GM12865 (cell line): ENCODE measurements at places on chromosomes 7 and 10.
A peak's percentile ranks its signal among the peaks of the same experiment; 100 is the strongest.

DNA sequence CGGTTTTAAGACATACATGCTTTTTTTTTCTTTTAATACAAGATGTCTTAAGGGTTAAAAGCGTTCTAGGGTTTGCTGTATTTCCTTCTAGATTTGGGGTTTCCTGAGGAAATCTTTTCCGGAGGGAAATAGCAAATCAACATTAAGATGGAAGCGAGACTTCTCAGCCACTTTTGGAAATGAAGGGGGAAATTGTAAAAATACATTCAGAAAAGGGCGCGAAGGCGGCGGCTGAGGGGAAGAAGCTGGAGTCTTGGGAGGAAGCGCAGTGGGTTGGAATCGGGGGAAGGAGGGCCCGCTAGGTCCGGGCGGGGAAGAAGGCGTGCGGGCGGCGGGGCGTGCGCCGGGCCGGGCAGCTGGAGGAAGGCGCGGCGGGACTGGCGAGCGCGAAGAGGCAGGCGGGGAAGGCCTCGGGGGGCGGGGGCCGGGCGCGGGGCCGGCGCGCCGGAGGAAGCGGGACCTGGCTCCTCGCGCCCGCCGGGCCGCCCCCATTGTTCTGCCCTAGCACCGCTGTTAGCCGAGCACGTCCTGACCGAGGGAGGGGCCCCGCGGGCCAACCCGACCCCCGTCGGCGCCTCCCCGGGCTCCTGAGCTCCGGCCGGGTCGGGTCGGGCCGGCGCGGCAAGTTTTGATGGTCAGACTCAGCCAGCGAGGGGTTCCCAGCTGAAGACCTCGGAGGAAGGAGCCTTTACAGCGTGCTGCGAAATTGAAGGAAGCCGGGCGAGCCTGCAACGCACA lies 1.5 kb upstream of the SKIDA1 start:
- peak; percentile 74 for DNase-seq

- DNase-seq, result no peak
Measured at GRCh38 chr7:137989590-137989989, 12.3 kb downstream of the CREB3L2 start.

DNA sequence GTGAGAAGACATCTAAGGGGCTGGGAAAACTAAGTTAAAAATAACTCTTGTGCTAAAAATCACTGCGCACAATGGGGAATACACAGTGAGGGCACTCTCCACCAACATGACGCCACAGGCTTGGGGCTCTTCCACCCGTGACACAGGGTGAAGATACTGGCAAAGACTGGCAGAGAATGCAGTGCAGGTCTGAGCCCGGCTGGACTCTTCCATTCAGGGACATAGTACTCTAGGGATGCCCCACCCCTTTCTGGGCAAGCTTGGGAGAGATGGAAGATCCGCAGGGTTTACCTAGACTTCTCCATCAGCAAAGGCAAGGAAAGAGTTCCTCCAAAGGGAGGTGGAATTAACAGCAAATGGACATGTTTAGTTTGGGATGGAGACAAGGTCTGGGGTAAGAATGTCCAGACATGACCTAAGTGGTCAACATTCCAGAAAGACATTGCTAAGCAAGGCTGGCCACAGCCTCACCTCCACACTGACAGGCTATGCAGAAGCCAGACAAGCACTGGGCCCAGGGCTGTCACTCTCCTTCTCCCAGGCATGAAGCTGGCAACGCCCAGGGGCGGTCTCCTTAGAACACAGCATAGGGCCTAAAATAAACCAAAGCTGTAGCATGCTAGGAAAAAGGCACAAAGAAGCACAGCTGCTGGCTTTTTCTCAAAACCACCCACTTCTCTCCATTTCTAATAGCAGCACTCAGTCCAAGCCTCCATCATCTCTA lies 28.1 kb downstream of the XPNPEP1 start:
- no peak for DNase-seq

- no peak for DNase-seq
Measured at GRCh38 chr10:103186128-103186527, 6.9 kb downstream of the NT5C2 start.

GRCh38 chr10:44725404-44725803 lies 185.7 kb upstream of the TMEM72 start:
- no peak for DNase-seq
